ENCODE measurements at places on chromosomes 12 and 14. TPM values are rescaled to one million over a fixed set of nuclear protein-coding genes. Genes with fewer than 3 reads are reported as not detected.

The SPPL3 gene
- 24.7 TPM for total RNA-seq

The RNU6-7 gene
- not detected for total RNA-seq

The GLT1D1 gene
- total RNA-seq: 0.30 TPM

The PLEKHG3 gene
- not detected for total RNA-seq

The TSPAN19 gene
- total RNA-seq: not detected

The SLC8A3 gene
- total RNA-seq: 0.62 TPM

The SETD3 gene
- total RNA-seq: 52.6 TPM

The TMEM132D gene
- not detected for total RNA-seq

The SLC22A17 gene
- 2.2 TPM for total RNA-seq

The GAS2L3 gene
- 1.5 TPM for total RNA-seq

The FSCB gene
- not detected for total RNA-seq

The SMOC1 gene
- total RNA-seq: not detected

The CCDC175 gene
- total RNA-seq: not detected

The BCL2L2 gene
- 1.8 TPM for total RNA-seq

The RGS6 gene
- 0.10 TPM for total RNA-seq

The FGF23 gene
- total RNA-seq: not detected

The LYZ gene
- not detected for total RNA-seq

The PROX2 gene
- total RNA-seq: 0.87 TPM

The COCH gene
- total RNA-seq: 7.2 TPM

The SLC25A21 gene
- not detected for total RNA-seq

The DNAAF2 gene
- total RNA-seq: 15.5 TPM

The IL23A gene
- 20.9 TPM for total RNA-seq

The PDE3A gene
- not detected for total RNA-seq

The SRGAP1 gene
- total RNA-seq: 0.02 TPM

The RFX4 gene
- total RNA-seq: not detected

The CLEC2D gene
- 270 TPM for total RNA-seq

The IL31 gene
- total RNA-seq: not detected

The IAPP gene
- not detected for total RNA-seq

The CDKN3 gene
- 77.9 TPM for total RNA-seq
